ENCODE measurements at places on chromosomes 5 and 9.

DNA sequence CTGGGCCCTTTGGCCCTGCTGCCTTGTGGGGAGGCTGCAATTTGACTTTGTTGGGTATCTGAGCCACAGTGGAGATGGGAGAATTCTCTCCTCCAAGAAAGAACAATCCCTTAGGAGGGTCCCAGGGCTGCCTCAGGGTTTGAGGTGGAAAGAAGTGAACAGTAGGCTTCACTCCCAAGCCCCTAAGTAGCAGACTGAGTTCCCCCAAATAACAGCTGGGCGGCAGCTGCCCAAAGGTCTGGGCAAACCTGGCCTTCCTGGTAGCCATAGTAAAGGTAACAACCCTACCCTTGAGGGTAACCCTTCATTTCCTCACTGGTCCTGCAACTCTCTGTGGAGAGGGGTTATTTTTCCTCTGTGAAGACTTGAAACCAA lies 746 bp downstream of the RGS3 start:
- DNase-seq, result no peak

DNA sequence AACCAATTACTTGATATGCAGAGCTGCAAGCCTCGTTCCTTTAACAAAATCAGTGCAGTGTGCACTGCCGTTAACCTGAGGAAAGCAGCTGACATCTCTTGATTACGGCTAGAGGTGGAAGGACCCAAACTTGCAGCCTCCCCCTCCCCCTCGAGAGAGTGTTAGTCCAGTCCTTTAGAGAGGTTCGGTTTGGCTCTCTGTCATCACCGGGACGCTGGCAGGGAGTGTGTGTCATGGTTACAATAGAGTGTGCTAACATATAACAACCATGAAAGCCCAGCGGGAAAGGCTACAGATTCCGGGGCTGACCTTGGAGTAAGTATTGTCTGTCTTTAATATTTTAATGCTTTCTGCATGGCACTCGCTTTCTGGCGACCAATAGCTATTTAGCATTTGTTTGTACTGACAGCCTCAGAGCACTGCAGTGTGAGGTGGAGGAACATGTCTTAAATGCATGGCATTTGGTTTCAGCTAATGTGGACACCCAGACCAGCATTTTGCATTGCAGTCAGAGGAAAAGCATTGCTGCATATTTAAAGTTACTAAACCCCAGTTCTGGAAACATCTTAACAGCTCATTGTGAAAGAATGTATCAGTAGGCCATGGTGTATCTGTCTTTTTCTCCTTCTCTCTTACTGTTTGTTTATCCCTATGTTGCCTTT lies 237.5 kb downstream of the CD180 start:
- peak; percentile 12 for DNase-seq

DNA sequence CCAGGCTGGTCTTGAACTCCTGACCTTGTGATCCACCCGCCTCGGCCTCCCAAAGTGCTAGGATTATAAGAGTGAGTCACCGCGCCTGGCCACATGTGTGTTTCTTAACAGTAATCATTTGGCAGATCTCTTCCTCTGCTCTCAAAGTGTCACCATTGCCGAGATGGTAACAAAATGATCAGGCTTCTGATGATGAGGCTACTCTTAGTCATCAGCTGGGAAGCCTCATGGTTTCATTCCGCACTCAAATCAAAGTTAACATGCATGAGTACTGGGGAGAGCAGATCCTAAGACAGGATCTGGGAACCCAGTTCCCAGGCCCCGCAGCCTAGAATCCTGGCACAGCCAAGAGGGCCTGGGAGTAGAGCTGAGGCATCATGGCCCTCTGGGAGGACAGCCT lies 27.4 kb downstream of the BARHL1 start:
- no peak for DNase-seq

DNA sequence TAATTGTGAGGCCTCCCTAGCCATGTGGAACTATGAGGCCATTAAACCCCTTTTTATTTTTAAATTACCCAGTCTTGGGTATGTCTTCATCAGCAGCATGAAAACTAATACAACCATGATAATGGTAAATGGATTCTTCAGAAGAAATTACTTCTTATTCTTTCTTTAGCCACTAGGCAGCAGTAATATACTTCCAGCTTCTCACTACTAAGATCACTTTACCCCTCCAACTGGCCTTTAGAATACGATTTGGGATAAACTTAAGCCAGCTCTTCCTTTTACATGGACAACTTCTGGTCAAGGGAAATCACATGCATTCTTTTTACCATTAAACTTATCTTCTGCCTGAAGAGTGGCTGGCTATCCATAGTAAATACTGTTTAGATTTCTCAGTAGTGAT lies 355.4 kb downstream of the MAN2A1 start:
- DNase-seq, result no peak

- DNase-seq, result no peak
Observed at GRCh38 chr9:15354713-15355112, 47.7 kb upstream of the TTC39B start.

DNA sequence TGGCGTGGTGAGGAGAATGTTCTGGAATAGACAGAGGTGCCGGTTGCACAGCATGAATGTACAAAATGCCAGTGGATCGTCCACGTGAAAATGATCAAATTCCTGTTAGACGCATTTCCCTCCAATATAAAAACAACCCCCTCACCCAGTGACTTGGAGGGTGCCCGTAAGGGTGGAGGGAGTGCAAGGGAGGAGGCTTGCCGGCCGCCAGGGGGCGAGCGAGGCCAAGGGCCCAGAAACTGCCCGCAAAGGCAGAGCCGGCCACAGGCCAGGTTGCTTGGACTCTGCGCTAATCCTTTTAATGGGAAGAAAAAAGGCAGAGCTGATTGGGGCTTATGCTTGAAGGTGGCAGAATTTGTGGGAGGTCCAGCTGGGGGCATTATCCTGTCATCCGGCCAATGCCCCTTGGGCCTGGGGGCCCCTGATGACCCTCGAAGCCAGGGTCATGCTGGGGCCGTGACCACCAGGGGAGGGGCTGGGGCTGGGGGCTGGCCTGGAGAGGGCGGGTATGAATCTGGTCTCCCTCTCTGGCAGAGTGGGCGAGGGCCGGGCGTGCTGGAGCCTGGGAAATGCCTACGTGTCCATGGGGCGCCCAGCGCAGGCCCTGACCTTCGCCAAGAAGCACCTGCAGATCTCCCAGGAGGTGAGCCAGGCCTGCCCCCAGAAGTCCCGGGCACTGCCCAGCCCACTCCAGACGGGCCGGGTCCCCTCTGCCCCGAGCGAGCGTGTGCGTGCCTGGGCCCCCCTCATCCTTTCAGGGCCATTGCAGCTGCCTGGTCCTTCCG lies 12.0 kb downstream of the GPSM1 start:
- DNase-seq, result no peak

DNA sequence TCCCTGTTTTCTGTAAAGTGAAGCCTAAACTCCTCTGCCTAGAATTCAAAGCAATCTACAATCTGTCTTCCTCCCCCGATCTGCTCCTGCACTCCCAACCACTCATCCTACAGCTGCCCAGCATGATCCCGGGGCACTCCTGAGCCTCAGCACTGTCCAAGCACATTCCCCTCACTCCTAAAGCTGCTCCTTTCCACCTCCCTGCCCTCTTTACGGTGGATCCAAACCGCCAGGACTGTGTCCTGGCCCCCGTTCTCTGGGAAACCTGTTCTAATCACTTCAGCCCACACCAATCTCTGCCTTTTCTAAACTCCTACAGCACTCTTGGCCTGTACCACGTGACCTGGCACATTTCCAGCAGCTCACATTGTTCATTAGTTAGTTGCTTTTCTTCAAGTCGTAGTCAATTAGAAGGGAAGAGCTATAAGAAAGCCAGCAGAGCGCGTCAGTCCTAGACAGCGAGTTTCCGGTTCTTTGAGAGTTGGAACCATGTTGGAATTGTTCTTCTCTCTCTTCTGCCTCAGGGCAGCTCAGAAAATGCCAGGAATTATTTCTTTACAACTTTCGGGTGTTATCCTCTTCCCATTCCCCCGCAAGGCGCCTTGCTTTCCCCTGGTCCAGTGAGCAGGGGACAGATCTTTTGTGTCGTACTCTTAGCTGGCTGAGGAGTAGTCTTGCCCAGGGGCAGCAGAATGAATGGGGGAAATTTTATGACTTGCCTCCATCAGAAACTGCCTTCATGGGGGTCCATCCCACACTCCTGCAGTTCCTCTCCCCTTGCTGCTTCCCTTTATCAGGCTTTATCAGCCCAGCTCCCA lies 60.7 kb downstream of the NRG2 start:
- DNase-seq, result peak; percentile 3
